CD4-positive, CD25-positive, alpha-beta regulatory T cell (primary cell): ENCODE measurements at places on chromosomes 1 and 21. TPM values are rescaled to one million over a fixed set of nuclear protein-coding genes. Genes with fewer than 3 reads are reported as not detected.
A peak's percentile ranks its signal among the peaks of the same experiment; 100 is the strongest.

Gene SHISAL2A
- 5.9 TPM for polyA plus RNA-seq

Gene USF1
- polyA plus RNA-seq: 4.2 TPM

Gene ADORA3
- polyA plus RNA-seq: not detected

- DNase-seq: no peak
Measured at GRCh38 chr21:39715804-39716397, 29.1 kb upstream of the IGSF5 start.

DNA sequence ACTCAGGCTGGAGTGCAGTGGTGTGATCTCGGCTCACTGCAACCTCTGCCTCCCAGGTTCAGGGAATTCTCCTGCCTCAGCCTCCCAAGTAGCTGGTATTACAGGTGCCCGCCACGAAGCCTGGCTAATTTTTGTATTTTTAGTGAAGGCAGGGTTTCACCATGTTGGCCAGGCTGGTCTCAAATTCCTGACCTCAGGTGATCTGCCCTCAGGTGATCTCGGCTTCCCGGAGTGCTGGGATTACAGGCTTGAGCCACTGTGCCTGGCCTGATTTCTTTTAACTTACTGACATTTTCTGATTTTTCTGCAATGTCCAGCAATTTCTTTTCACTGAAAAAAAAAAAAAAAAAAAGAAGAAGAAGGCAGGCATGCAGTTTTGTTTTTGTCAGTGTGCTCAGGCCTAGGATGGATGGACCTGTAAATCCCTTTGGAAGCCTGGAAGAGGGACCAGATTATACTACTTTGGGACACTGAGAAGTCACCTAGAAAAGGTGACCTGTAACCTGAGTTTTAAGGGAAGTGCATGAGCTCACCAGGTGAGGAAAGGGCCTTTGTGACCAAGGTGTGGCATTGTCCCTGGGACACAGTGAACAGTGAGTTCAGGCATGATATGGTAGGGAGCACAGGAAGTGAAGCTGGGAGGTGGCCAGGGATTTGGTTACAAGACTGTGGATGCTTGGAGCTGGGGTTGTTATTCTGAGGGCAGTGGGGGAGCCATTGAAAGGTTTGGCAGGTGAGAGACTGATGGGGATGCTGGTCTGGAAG is 2.7 kb upstream of the TMEM61 start:
- DNase-seq: no peak

DNA sequence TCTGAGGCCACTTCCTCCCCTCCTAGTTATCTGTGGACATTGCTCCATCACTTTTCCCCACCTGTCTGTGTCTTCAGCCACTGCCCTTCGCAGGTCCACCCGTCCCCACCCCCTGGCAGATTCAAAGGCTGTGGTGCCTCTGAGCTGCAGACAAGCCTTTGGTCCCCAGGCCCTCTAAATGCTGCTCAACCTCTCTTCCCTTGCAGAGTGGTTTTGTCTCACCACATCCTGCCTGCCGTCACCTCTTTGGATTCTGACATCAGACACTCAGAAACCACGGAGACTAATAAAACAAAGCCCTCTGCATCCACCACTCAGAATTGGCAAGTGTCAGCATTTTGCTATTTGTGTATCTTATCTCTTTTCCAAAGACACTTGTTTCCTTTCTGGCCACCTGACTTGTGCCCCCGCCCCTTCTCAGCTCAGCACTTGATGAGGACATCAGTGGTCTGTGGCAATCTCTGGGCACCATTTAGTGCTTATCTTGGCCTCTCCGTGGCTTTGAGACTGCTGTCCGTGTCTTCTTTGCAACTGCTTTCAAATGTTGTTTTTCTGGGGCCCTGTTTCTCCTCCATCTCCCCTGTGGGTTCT is 7.7 kb downstream of the CNIH3 start:
- peak; percentile 89 for DNase-seq

DNA sequence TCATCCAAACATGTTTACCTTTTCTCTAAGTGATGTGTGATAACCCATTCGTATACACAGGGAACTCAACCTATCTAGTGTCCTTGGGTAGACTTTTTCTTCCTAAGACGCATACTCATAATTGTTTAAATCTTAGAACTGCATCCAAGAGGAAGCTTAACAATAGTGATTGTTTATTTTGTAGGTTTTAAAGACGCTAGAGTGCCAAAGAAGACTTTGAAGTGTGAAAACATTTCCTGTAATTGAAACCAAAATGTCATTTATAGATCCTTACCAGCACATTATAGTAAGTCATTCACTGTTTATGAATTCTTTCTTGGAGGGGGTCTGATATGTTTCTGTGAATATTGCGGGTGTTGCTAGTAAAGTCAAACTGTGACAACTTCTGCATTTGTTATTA is 25.4 kb downstream of the PLA2G4A start:
- DNase-seq: no peak

GRCh38 chr1:151458802-151459330 is 428 bp downstream of the POGZ start:
- peak; percentile 63 for DNase-seq

GRCh38 chr1:229599218-229599954 is 26.5 kb downstream of the TAF5L start:
- DNase-seq: no peak

- no peak for DNase-seq
Measured at GRCh38 chr1:239383714-239384113, 2.7 kb upstream of the CHRM3 start.

Gene OR14K1
- polyA plus RNA-seq: not detected

DNA sequence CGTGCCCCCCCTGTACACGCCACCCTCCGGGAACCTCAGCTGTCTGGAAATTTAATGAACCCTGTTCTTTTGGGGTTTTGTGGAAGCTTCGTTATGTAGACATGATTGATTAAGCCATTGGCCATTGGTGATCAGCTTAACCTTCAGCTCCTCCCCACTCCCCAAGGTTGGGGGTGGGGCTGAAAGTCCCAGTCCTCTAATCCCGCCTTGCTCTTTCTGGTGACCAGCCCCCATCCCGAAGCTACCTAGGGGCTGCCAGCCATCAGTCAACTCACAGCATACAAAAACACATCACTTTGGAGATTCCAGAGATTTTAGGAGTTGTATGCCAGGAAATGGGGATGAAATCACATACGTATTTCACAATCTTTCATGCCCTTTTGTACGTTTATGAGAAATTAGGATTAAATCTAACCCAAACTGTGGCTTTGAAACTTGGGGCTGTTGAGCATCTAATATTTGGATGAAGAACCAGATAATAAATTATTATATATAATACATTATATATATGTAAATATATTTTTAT is 52.3 kb downstream of the BACE2 start:
- no peak for DNase-seq

Gene TFAP2E
- 0.71 TPM for polyA plus RNA-seq

GRCh38 chr21:35940074-35940927 is 120.0 kb downstream of the SETD4 start:
- no peak for DNase-seq

DNA sequence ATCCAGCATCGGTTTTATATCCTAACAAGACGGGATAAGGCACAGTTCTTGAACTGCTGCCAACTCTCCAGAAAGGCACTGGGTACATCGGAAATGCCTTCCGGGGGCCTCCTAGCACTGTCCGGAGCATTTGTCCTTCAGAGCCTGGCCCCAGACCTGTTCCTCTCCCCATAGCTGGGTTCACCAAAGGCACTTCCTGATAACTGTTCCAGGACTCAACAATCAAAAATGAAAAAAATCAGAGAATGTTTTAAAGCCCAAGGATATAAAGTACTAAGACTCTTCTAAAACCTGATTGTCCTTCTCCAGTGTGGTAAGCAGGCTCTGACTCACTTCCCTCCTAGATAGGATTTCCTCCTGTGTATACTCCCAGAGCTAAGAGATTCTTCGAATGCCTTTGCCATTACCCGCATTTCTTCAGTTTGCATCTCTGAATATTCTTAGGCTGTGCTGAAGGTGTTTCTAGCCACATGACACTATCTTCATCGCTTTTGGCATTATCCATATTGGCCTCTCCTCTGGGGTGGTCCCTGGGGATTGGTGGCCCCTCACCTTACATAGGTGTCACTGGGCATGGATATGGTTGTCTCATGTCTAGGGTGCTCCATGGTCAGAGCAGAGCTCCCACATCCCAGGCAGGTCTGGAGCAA is 112.9 kb downstream of the ZBTB18 start:
- no peak for DNase-seq

Gene IL20
- polyA plus RNA-seq: not detected

GRCh38 chr1:1349256-1350012 is at the start of gene DVL1:
DVL1 (minus strand) TSS chr1:1349418; CDS start chr1:1349065, 353 bp downstream.
- DNase-seq: peak; percentile 75

Gene KCNJ15
- not detected for polyA plus RNA-seq

- DNase-seq: no peak
Measured at GRCh38 chr1:19655718-19656080, 9.0 kb upstream of the HTR6 start.

Gene HIVEP3
- polyA plus RNA-seq: 3.9 TPM

GRCh38 chr1:204258213-204259115 is 44.7 kb upstream of the GOLT1A start:
- DNase-seq: peak; percentile 18

GRCh38 chr1:114262337-114262736 is 108.7 kb upstream of the SYT6 start:
- no peak for DNase-seq
